ENCODE measurements at places on chromosomes 5 and 9.

- DNase-seq, result no peak
These were observed 9.9 kb upstream of the RNF130 start for GRCh38 chr5:180081481-180081880.

DNA sequence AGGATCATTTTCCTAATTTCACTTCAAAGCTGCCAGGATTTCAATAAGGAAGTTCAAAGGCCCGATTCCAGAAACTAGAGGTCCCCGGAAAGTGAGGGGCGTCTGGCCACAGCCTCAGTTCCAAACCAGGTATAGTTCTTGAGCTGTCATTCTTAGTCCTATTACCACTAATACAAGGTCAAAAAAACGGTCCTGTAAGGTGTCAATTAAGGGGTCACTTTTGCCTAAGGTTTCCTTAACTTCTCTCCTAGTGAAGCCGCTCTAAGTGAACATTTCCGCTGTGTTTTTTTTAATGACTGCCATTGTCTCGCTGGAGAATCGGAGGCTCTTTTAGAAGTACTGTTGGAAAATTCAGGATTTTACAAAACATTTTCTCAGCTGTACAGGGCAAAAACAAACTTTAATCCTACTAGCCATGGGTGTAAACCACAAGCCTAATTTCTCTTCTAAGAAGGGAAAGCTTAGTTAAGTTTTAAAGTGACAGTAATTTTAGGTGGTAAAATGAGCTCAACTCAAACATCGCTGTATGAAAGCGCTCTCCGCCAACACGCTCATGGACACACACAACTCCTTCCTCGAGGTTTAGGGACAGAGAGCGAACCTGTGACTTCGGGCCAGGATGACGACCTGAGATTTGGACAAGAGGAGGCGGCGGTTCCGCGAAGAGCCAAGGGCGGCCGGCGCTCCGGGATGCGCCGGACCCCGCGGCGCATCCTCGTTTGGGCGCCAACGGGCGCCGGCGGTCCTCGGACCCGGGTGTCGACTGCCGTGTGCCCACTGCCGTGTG, 76.7 kb upstream of the IFNE start:
- DNase-seq, result no peak

DNA sequence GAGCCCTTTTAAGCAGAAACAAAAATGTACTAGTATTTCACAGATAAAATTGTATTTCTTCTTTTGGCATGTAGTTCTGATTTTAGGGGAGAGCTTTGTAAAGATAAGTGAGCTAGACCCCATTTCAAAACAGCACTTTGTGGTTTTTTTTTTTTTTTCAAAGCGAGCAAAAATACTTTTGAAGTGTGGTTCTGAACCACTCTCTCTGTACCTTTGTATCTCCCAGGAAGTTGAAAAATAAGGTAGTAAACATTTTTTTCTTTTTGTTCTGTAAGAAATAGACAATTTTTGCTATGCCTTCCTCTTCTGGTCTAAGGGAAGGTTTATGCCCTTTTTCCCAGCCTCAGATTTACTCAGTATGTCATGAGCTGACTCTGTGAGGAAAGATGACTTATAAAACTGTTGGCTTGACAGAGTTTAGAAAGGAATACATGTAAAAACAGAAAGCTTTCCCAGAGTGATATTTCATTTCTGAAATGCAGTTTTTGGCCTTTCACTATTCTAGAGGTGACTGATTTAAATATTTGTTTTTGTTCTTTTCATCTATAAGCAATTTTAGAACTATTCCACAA, 12.5 kb downstream of the ERCC6L2 start:
- DNase-seq, result no peak

DNA sequence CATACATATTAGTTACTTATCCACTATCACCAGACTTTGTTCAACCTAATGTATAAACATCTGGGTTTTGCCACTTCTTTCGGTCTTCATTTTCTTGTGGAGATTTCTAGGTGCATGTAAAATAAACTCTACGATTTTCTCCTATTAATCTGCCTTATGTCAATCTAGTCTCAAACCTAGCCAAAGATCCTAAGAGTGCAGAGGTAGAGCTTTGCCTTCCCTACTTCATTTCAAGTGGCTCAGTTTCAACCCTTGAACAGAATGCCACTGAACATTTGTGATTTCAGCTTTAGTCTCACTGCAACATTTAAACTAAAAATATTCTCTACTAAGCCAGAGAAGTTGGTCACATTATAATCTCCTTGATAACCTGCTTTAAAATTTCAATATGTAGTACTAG, 94.0 kb downstream of the EDIL3 start:
- DNase-seq, result no peak

DNA sequence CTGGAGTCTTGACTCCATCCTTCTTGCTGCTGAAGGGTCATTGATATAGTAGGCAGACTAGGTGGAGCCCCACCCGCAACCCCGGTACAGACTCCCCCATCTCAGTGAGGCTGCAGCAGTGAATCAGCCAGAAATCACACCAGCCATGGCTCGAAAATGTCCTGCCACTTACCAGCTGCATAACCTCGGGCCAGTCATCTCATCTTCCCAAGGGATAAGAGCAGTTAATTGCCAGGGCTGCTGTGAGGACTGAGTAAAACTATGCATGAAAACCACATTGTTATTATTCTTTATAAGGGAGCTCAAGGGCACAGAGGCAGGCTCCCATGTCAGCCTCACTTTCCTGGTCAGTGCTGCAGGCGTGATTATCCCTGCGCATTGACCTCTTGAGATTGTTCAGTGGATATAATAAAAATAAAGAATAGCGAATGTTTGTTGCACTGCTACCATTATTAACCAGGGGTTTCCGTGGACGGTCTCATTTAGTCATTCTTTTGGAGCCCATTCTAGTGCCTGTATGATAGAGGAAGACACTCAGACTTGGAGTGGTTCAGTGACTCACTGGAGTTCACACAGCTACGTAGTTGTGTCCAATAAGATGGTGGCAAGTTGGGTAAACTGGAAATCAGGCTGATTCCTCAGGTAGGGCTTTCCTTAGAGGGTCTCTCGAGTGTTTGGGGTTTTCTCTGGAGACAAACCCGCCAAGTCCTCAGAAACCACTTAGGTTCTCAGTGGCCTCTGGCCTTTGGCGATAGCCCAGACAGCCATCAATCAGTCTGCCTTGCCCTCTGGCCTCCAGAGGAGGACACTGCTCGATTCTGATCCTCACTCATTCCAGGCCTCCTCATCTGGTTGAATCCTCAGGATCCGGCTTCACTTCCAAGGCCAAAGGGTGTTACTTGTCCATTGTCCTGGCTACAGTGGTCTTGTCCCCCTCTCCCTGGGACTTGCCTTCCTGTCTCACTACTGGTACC, 39.9 kb downstream of the COL15A1 start:
- no peak for DNase-seq

GRCh38 chr5:33938881-33939280, 2.7 kb downstream of the RXFP3 start:
- no peak for DNase-seq

GRCh38 chr5:168471785-168472184, 14.5 kb upstream of the RARS1 start:
- DNase-seq, result no peak

DNA sequence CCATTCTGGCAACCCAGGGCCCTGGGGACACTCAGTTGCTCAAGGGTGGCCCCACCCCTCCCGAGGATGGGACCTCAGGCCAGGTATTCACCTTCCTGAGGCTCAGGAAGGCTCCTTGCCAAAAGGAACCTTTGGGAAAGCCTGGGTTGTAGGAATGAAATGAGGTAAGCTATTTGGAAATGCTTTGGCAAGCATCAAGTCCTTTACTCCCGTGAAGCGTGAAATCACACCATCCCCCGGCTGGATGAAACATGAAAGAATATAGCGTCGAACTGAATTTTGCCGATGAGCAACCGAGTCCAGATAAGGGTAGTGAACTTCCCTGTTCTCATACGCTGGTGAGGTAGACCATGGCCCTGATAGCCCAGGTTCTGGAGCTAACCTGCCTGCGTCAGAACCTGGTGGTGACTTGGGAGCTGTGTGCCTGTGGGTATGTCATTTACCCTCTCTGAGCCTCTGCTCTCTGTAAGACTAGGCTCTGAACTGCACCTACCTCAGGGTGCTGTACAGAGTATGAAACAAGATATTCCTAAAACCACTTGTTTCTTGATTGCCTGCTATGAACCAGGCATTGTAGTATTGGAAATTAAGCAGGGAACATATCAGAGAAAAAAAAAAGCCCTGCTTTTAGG, 105.3 kb upstream of the BOD1 start:
- no peak for DNase-seq
